Vagina (tissue), 2 donors: ENCODE measurements at places on chromosomes 4 and X.

- no peak for DNase-seq
Observed at GRCh38 chrX:49139713-49140112, 16.2 kb upstream of the GPKOW start.

DNA sequence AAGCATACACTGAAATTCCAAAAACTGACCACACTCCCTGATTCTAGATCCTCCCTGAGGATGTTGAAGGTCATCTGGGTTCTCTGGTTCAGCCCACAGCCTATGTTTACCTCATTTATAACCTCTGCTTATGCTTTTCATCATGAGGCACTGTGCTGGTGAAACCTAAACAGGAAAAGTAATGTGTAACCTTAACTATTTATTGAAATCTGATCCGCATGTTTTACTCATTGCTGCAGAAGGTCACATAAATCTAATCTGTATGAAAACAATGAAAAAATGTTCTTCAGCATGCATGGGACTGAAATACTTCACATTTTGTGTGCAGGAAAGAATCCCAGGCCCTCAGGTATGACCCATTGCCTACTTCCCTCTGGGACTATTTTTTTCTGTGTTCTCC is 30.3 kb downstream of the UCHL1 start:
- DNase-seq, result no peak

- DNase-seq, result no peak
Observed at GRCh38 chr4:10629394-10629793, 55.2 kb downstream of the CLNK start.

- no peak for DNase-seq
Observed at GRCh38 chr4:95265814-95266740, 282.7 kb downstream of the UNC5C start.

DNA sequence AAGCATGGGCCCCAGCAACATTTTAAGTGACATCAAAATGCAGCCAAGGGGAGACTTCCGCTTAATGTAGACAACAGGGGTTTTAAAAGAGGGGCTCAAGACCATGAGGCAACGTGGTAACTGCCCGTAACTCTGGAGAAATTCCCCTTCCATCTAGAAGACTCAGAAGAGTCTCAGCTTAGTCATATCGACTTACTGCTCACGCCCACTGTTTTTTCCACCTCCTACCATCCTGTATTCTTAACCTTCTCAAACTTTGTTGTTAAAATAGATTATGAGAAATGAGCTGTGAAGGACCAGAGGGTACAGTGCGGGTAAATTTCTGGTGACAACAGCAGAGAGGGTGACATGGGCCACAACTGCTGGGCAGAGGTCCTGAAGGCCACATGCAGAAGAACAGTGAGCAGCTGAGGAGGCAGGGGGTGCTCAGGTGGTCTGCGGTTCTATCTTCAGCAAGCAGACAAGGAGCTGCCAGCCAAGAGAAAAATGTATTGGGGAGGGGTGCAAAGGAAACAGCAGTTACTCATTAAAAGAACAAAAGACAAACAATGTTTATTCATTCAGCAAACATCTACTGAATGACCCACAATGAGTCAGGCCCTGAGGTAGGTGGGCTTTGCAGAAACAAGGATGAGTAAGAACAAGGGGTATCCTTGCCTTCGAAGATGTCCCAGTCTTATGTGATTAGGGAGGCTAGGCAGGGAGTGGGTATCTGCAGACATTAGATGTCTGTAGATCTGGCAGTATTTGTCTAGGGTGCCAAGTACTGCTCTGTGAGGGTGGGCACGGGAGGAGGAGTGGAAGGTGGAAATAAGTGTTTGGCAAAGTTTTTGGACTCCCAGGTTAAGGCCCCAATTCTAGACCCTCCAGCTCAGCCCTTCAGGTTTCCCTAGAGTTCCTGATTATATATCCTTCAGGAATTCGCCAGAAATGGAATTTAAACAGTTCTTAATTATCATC is 175.3 kb downstream of the TSPAN5 start:
- no peak for DNase-seq

DNA sequence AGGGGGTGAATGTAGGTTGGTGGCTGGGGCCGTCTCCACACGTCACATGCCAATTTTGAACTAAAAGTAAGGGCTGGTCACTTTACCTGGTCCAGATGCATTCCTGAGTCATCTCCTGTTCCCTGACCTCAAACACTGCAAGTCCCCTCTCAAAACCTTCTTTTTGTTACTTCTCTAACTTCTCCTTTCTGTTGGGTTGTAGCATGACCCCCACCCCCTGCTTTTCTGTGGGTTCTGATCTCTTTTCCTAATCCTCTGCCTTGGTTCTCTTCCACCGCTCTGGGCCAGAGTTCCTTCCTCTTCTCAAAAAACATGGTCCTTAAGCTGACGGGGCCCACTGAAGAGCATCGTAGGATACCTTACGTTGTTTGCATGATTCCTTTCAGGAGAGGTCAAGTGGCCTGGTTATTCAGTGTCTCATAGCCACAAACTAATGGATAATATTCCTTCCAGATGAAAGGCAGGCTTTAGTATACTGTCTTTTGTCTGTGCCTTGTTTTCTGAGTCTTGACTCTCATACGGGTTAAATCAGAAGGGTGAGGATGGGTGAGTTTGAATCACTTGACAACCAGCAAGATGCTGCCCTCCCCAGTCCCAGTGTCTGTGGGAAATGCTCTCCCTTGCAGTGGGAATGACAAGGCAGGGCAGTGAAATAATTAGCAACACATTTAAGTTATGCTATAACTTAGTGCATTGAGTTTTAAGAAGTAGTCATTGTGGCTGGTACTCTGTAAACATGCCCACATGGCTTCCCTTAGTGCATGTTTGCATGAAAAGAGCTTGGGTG is 15.1 kb downstream of the SMS start:
- DNase-seq, result no peak

- DNase-seq, result no peak
Observed at GRCh38 chr4:48623182-48623780, 133.2 kb downstream of the ZAR1 start.

DNA sequence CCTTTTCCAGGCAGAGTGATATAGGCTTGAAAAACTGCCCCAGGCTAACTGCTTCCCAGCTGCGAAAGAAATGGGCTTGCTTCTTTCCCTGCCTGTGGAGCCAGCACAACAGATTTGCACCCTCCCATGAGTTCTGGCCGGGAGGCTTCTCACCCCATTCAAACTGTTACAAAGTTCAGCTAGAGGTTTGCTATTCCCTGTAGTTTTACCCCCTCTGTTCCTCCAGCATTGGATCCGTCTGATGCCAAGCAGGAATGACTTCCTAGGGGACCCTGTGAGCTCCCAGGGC is 87.6 kb upstream of the NDST4 start:
- DNase-seq, result no peak

GRCh38 chr4:21117541-21118180 is 417.4 kb downstream of the PACRGL start:
- DNase-seq, result no peak

DNA sequence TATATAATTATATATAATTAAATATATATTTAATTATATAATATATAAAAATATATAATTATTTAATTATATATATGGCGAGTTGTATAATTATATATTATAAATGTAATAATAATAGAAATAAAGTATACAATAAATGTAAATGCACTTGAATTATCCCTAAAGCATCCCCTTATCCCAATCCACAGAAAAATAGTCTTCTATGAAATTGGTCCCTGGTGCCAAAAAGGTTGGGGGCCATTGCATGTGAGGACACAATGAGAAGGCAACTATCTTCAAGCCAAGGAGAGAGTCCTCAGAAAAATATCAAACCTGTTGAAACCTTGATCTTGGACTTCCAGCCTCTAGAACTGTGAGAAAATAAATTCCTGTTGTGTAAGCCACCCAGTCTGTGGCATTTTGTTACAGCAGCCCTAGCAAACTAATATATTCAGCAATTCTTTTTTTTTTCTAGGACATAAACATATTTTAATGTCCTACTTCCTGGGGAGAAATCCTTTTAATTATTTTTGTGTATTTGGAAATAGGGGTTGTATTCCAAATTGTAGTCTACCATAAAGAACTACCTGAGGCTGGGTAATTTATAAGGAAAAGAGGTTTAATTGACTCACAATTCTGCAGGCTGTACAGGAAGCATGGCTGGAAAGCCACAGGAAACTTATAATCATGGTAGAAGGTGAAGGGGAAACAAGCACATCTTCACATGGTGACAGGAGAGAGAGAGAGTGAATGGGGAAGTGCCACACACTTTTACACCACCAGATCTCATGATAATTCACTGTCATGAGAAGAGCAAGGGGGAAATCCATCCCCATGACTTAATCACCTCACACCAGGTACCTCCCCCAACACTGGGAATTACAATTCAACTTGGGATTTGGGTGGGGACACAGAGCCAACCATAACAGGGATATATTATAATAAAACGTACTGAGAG is 22.9 kb upstream of the CXCL2 start:
- no peak for DNase-seq

DNA sequence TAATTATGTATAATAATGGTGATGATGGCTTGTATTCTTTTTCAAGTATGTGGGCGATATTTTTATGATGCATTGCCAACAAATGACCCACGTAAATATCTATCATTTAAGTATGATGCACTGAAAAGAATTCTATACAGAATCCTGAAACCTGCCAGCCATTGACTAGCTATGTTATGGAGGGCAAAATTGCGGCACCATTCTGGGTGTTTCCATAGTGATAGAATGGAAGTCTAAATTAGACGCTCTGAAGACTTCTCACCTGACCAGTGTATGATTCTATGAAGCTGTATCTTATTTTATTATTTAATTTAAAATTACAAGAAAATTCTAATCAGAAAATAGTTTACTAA is 677 bp upstream of the CENPC start:
- DNase-seq, result no peak

GRCh38 chrX:133838761-133839676 is 146.4 kb downstream of the GPC3 start:
- DNase-seq, result no peak

DNA sequence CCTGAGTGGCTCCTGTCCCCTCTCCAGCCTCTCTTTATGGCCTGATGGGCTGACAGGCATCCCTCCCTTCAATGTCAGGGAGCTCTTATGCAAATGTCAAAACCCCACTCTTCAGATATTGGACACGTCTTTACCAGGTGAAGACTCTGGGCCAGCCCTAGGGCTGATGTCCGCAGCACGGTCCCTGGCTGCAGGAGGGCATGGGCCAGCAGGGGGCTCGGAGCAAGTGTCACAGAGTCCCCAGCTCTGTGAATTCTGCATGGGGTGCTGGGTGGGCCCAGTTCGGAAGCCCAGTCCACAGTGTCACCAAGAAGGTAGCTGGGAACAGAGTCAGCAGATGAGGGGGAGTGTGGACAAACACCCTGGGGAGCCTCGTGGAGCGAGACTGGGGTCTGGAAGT is 39.6 kb upstream of the PSAPL1 start:
- DNase-seq, result no peak

DNA sequence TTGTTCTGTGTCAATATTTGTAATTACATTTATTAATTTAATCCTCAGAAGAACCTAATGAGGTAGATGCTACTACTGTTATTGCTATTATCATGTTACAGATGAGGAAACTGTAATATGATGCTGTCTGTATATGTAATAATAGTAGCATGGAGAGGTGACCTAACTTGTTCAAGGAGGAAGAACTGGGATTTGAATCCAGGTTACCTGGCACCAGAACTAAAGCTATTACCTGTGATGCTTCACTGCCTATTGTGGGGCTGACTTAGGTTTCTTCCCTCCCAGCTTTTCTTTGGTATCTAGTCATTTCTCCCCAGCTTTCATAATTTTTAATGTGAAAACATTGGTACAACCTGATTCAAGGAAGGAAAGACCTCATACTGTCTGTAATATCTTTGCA is 43.6 kb downstream of the RAPGEF2 start:
- DNase-seq, result no peak

DNA sequence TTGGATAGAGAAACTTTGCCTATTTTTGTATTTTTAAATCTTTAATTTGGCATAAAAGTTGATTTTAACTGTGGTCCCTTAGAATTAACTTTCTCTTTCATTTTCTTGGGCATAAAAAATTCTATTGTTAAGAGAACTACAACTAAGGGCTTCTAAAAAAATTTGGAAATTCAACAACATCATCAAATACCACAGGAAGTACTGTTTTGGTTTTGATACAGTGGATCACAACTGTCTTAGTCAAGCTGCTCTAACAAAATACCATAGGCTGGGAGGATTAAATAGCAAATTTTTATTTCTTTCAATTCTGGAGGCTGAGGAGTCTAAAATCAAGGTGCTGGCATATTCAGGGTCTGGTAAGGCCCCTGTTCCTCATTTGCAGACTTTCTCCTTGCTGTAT is 19.9 kb upstream of the NPFFR2 start:
- no peak for DNase-seq

GRCh38 chr4:186624951-186625350 is 69.6 kb upstream of the MTNR1A start:
- DNase-seq, result no peak

DNA sequence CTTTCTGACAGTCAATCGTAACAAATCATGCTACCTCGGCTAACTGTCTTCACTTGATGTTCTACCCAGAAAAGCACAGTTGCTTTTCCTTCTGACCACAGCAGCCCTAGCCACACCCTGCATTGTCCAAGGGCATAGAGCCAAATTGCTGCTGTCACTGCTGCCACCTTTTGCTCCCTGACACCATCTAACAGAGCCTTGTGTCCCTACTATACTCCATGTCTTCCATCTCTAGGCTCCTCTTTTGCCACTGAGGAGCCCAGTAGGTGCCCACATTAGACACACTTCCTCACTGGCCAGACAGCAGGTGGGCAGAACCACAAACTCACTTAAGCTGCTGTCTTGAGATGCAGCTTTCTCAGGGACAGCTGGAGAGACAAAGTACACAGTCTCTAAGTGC is 91.4 kb downstream of the ANXA3 start:
- DNase-seq, result no peak

DNA sequence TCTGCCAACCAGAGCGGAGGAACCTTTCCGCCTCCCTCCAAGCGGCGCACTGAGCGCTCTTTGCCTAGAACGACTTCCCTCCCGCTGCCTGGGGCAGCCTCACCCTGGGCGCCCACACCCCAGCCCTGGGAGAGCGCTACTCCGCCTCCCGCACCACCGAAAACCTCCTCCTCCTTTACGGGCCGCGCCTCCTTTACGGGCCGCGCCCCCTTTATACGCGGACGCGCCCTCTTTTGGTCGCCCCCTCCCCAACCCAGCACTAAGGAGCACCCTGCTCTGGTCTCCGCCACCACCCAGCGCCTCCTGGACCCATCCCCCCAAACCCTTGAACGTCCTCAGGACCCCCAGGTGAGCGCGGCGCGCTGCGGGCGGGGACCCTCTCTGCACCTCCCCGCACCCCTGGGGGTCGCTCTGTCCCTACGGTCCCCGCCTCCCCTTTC is 586 bp upstream of the NSG1 start:
- no peak for DNase-seq
